ENCODE measurements at places on chromosomes 7 and 10.

DNA sequence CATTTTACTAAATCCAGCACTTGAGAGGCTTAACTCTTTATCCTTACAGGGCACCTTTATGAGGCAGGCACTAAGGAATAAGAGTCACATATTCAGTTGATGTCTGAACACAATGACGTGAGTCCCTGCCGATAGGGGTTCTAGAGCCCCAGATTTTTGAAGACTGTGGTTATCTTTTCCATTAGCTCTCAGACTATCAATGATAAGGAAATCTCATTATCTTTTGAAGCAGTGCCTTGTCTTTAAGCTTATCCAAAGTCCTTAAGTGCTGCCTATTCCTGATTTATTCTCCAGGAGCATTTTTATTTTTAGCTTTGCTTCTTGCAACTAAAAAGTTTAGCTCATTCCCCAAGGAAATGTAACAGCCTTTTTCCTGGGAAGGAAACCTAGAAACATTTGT, 444.1 kb upstream of the LRRN3 start:
- no peak overlapping the region for H3K4me3 ChIP-seq
- DNase-seq, result no peak
- H3K27me3 ChIP-seq, result no peaks in the 10 kb centered on the region

- H3K27me3 ChIP-seq, result peaks cover 21% of the 10 kb centered on the region
- no peak overlapping the region for H3K27ac ChIP-seq
- H3K4me3 ChIP-seq, result no peak overlapping the region
These were observed 26.0 kb upstream of the NKX6-2 start for GRCh38 chr10:132811891-132812481.

GRCh38 chr10:77630507-77630848, 7.1 kb downstream of the KCNMA1 start:
- no peaks in the 10 kb centered on the region for H3K4me1 ChIP-seq
- H3K27me3 ChIP-seq, result peaks cover 8% of the 10 kb centered on the region
- no peaks in the 10 kb centered on the region for H3K36me3 ChIP-seq
- no peak overlapping the region for H3K4me3 ChIP-seq

DNA sequence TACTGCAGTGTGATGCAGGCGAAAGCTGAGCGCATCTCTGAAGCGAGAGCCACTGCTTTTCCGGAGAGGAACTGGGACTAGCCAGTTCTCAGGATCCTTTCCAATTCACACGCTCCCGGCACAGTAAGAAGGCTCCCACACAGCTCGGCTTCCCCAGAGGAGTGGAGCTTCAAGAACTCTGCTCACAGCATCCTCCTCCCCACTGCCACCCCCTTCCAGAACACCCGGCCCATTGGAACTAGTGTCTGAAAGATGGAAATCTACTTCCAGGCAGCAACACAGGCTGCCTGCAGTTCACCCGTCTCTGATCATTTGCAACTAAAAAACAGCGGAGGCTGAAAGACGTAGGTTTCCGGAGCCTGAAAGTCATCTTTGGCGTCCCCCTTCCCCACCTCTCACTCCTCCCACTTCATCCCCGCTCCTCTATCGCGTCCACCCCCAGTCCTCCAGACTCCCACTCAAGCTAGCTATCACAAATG, at the start of gene DGKB:
Gene DGKB (minus strand): TSS at position 163 of the 479 bp plus-strand sequence.
- DNase-seq, result no peak
- H3K27me3 ChIP-seq, result no peaks in the 10 kb centered on the region
- H3K27ac ChIP-seq, result no peak within 1 kb of the TSS
- H3K4me1 ChIP-seq, result peaks cover 16% of the 10 kb centered on the region

DNA sequence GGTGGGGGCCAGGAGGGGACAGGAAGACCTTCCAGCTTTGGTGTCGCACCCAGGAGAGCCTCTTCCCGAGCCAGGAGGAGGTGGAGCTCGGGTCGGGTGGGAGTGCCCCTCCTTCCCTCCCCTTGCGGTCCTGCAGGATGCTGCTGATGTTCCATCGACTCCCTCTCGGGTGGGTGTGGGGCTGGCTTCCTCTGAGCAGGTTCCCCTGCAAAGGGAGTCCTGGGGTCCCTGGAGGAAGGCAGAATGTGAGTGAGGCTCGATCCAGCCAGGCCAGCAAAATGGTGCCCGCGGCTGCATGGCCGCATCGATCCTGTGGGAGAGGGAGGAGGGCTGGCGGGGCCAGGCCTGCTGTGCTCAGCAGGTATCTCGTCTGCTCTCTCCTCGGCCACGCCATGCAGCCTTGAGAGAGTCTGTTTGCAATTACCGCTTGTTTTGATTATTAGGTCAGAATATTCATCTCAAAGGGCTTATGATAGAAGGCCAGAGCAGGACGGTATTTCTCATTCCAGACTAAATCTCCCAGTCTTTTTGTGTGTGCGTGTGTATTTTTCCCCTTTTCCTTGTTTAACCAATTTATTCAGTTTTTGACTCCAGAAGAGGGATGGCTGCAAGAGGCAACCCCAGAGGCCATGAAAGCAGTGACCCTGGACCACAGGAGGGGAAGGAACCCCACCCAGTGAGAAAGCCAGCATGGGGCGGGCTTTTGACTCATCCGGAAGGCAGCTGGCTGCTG, 137.3 kb upstream of the ZMIZ1 start:
- H3K4me3 ChIP-seq, result no peak overlapping the region
- peak overlapping the region; percentile 73 for H3K27ac ChIP-seq
- H3K27me3 ChIP-seq, result no peaks in the 10 kb centered on the region
- H3K4me1 ChIP-seq, result peaks cover 5% of the 10 kb centered on the region
- no peaks in the 10 kb centered on the region for H3K36me3 ChIP-seq
- peak; percentile 81 for DNase-seq

GRCh38 chr7:50367100-50367499, 62.6 kb downstream of the IKZF1 start:
- DNase-seq, result no peak
- H3K36me3 ChIP-seq, result no peaks in the 10 kb centered on the region
- no peak overlapping the region for H3K4me3 ChIP-seq
- H3K27ac ChIP-seq, result no peak overlapping the region

DNA sequence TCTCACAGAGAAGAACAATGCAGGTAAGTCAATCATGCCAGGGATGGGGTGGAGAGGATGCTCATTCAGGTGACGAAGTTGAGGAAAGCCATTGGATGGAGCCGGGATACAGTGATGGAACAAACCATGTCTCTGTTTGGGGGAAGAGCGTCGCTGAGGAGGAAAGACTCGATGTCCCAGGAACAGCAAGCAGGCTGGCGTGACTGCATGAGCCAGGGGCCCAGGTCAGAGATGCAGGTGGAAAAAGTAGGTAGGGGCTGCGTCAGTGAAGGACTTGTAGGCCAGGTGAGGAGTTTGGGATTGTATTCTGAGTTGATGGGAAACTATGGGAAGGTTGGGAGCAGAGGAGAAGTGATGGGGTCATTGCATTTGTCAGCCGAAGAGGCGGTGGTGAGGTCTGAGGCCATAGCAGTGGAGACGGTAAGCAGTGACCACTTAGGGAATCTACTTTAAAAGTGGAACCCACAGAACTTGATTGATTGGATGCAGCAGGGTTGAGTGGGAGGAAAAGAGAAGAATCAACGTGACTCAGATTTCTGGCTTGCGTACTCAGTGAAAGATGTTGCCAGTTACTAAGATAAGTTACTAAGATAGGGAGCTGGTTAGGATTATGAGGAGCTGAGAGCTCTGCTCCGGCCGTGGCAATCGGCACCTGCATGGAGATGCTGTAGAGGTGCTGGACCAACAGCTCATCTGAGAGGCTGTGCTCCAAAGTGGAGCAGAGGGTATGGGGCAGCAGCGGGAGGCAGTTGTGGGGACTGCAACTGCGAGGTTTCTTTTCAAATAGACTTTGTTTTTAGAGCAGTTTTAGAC, 12.5 kb upstream of the IL2RA start:
- H3K27me3 ChIP-seq, result peaks cover 16% of the 10 kb centered on the region
- H3K27ac ChIP-seq, result no peak overlapping the region
- H3K4me1 ChIP-seq, result no peaks in the 10 kb centered on the region
- DNase-seq, result no peak
- H3K4me3 ChIP-seq, result no peak overlapping the region

Measured in tibial nerve (tissue), 4 donors.